ENCODE measurements at places on chromosomes 13 and 19.

DNA sequence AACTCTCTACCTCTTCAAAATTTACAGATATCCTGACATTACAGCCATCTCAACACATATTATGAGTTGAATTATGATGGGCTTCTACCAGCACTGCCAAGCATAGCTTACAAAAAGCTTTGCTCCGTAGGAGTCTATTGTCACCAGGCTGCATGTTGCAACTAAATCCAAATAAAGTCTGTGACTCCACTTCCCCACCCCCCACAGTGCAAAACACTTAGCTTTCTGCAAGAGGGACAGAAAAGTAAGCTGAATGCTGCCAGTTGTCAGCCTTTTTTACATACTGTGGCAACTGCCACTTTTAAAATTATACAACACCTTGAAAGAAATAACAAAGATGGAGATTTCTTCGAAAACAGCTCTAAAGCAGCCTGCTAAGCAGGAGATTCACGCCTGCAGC, 189.1 kb downstream of the FGF14 start:
- no peak for DNase-seq

DNA sequence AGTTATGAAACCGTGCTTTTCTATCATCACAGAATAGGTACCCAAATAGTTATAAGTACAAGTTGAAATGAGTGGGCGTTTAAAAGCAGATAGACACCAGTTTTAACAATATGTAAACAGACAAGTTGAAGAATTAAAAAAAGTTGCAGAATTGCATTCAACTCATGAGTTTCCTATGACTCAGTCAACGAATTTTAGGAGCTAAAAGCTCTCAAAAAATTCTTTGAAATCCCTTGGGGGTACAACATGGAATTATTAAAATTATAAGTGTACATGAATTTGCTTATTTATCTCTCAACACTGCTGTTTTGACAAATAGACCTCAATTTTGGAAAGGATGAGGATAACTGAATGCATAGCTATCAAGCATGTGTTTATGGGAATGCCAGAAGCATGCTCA, 693.4 kb downstream of the PCDH9 start:
- DNase-seq = no peak

- DNase-seq = no peak
Measured at GRCh38 chr19:32372726-32373517, 27.5 kb downstream of the ZNF507 start.

GRCh38 chr13:99528547-99528946, 27.3 kb downstream of the TM9SF2 start:
- DNase-seq = no peak

DNA sequence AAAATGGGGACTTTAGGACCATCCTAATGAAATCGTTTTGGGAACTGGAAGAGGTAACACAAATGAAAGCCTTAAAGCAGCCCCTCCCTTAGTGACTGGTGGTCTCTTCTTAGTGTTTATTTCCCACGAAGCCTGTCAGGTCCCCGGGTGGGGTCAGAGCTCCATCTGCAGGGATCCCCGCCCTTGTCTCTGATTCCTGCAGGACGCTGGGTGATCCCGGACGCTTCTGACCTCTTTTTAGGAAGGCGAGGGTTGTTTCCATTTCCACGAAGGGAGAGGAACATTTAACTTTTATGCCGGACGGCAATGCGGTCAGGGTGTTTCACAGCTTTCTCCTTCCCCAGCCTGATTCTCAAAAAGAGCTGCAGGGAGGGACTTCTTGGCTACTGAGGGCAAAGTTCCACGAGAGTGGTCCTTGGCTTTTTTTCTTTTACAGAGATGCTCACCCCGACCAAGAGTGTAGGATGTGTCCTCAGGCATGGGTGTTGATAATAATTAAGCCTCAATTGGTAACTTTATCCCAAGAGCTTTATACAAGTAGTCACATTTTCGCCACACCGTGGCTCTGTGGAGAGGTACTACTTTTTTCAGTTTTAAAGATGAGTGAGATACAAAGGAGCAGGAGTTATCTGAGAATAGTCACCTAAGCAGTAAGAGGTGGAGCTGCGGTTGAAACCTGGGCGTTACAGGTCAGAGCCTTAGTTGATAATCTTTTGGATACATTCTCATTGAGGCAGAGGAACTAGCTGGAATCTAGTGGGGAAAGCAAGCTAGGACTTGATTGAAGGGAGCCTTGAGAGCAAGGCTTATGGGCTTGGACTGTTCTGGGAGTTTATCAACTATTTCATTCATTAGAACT, 813 bp downstream of the ZNF284 start:
- DNase-seq = no peak

- no peak for DNase-seq
Measured at GRCh38 chr19:30547246-30547645, 175.1 kb downstream of the ZNF536 start.

DNA sequence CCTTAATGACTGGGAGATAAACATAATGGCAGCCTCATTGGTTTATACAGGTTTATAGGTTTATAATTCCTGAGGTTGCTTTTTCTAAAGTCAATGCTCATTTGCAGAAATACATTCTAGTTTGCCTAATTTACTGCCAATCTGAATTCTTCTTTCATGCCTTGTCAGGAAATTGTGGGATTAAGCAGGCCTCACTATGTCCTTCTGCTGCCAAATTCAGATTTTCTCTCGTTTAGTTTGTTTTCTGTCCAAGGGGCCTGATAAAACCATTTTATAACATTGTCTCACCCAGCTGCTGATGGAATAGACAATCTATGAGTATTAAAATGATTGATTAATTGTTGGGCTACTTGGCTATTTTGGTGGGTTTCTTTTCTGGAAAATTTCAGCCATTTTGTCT, 42.4 kb upstream of the OBI1 start:
- no peak for DNase-seq

DNA sequence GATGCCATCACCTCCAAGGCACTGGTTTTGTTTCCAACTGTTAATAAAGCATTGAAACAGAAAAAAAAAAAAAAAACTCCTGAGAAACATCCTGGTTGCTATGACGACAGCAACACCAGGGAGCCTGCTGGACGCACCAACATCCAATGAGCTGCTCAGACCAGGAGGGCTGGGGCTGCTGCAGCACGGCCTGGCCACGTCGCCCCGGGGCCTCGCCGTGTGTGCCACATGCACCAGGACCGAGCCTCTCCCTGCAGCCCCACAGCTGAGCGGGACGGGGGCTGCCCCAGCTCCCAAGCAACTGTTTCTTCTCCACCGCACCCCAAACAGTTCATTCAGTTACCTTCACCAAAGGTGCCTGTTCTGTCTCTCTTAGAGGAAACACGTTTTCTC, 54.5 kb downstream of the RASA3 start:
- DNase-seq = no peak

- DNase-seq = no peak
Measured at GRCh38 chr19:33558151-33558550, 36.6 kb upstream of the PEPD start.

GRCh38 chr13:108326309-108326708, 56.8 kb downstream of the TNFSF13B start:
- DNase-seq = no peak

GRCh38 chr13:23899555-23899954, 2.3 kb upstream of the C1QTNF9B start:
- DNase-seq = no peak

- DNase-seq = no peak
Measured at GRCh38 chr19:14106840-14107239, 10.7 kb downstream of the PRKACA start.
